Cerebellar cortex (tissue), 1 donor: ENCODE measurements at places on chromosomes 2 and 18.

- no peak for DNase-seq
Measured at GRCh38 chr2:225512876-225513540, 113.5 kb downstream of the NYAP2 start.

DNA sequence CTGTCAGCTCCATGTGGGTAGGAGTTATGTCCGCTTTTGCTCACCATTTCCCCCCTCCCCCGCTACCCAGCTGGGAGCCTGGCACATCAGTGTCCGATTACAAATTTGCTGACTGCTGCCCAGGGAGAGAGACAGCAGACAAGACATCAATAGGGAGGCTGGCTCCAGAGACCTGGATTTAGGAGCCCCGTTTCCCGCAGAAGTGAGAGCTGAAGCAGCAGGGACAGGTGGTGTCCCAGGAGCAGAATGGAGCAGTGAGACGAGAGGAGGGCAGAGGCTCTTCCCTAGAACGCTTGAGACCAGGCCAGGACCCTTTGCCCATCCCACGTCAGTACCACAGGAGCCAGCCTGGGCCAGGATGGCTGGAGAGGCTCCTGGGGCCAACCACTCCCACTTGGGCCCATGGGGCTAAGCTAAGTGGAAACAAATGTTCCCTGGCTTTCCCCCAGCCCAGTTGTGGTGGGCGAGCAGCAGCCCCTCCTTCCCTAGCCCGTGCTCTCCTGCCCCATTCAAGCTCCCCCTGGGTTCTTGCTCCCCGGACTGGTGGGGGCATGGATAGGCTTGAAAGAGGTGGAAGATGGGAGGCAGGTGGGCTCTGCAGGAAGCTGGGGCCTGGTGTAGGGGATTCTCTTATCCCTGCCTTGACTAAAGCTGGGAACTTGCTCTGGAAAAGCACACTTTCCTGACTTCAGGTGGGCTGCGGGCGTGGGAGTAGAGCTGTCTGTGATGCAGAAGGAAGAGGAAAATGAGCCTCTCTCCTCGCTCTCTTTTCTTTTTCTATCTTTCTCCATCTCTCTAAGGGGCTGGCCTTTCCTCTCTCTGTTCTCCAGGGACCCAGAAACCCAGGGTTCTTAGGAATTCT lies 4.1 kb upstream of the WNT6 start:
- DNase-seq: no peak

GRCh38 chr2:233702238-233702637 lies 9.5 kb downstream of the UGT1A6 start:
- DNase-seq: no peak

- no peak for DNase-seq
Measured at GRCh38 chr2:162006337-162006736, 67.7 kb downstream of the DPP4 start.

DNA sequence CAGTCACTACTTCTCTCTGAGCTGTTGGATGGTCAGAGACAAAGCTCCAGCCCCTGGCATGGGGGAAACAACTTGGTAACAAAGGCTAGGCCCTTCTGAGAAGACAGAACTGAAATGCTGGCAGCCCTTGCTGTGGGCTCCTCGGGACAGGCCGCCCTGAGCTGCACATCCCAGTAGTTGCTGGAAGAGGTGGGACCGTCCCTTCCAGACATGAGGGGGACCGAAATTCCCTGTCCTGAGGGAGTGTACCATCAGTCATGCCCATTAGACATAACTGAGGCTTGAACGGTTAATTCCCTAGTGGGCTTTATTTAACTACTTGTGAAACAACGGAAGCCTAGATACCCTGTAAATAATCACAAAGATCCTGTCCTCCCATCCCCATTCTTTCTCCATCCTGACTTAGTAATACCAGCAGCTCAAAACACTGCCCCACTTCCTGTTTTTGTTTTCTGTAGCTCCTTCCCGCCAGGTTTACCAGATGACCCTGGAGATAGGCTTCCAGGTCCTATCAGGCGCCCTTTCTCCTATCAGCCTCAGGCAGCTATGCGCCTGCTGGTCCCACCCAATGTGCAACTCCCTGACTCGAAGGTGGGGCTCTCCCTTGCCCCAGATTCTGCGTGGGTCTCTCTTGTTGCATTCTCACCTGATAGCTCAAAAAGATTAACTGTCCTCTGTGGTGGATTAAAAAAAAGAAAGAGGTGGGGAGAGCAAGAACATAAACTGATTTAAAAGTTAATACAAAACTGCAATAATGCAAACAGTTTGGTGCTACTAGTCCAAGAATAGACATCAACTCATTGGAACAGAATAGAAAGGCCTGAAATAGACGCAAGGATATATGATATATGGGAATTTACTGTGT lies 37.0 kb upstream of the NT5DC4 start:
- DNase-seq: no peak

- DNase-seq: no peak
Measured at GRCh38 chr2:214261683-214262082, 149.2 kb upstream of the VWC2L start.

GRCh38 chr2:238872628-238873380 lies 24.9 kb downstream of the TWIST2 start:
- DNase-seq: no peak

GRCh38 chr2:193542762-193543161 lies 1348.0 kb upstream of the TMEFF2 start:
- no peak for DNase-seq

- DNase-seq: peak; percentile 48
Measured at GRCh38 chr2:72780477-72780876, 45.4 kb downstream of the EXOC6B start.

DNA sequence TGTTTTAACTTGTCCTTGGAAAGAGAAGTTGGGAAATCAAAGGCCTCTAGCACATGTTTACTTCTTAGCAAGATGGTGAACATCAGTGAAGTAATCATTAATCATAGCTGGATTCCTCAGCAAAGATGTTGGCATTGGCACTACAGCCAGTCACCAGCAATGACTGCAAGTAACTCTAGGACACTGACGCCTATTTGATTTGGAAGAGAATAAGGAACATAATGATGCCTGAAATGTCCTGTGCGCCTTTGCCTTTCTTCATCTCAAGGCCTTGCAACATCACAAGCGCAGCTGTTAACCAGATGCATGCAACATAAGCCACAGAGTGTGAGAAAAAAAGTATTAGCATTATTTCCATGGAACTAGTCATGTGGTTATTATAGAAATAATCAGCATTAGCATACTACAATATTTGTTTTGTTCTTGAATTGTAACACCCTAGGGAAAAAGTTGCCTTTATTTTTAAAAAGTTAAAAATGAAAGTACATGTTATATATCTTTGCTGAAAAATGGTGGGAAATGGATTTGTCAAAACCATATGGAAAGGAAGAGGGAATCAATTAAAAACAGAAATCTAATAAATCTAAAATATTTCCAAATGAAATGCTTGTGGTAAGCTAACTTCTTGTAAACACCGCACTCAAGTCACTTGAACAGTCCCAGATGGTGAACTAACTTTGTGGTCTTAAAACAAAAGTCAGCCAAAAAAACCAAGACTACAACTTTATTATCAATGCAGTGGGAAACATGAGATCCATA lies 55.6 kb downstream of the THADA start:
- no peak for DNase-seq

DNA sequence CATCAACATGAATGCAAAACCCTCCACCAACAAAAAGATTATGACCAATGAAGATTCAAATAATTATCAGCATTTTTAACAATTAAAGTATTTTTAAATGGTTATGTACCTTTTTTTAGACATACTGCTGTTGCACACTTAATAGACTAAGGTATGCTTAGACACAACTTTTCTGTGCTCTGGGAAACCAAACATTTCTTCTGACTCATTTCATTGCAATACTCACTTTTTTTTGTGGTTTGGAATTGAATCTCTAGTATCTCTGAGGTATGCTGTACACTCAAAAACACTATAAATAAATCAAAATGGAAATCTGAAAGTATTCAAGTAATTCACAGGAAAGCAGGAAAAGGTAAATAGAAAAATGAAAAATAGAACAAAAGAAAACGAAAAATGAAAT lies 247.9 kb upstream of the POU3F3 start:
- no peak for DNase-seq

GRCh38 chr18:65955747-65956146 lies 204.9 kb downstream of the CDH7 start:
- DNase-seq: no peak

GRCh38 chr2:101267671-101268656 lies 15.3 kb downstream of the CNOT11 start:
- DNase-seq: no peak

DNA sequence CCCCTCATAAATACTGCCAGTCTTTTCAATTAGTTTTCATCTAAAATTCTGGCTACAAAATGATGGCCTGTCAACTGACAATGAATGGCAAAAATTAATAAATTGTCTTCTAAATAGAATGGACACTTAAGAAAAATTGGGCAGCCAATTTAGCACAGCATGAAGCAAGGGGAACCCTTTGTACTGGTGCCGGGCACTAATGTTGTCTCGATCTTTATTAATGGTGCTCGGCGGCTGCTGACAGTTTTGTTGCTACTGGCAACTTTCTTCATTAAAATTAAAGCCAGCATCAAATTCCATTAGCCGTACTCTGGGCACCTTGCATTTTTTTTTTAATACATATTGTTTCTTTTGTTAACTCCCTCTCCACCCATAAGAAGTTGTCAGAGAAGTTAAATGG lies 309.3 kb downstream of the GBX2 start:
- no peak for DNase-seq

DNA sequence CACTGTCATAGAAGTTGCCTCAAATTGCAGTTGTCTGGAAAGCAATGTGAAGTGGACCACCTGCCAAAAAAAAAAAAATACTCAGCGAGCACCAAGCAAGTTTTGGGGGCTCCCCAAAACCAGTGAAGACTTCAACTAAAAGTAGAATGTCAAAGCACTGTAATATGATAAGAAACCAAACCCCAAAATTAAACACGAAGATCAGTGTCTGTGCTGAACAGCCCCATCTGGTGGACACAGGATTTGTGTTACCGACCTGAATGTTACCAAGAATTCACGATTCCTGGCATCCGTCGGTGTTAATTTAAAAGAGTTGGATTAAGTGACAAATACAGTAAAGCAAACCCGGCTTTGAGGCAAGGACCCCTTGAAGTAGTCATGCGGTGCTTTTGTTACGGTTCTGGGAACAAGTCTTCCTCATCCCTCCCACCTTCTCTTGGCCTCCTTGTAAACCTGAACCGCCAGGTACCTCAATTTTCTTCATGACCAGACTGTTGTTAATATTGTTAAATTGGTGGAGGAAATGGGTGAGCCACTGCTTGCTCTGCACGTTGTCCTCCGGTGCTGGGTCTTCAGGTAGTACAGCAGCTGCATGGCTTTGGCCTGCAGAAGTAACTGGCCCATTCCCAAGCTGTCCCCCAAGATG lies 31.3 kb upstream of the SSB start:
- peak; percentile 65 for DNase-seq

DNA sequence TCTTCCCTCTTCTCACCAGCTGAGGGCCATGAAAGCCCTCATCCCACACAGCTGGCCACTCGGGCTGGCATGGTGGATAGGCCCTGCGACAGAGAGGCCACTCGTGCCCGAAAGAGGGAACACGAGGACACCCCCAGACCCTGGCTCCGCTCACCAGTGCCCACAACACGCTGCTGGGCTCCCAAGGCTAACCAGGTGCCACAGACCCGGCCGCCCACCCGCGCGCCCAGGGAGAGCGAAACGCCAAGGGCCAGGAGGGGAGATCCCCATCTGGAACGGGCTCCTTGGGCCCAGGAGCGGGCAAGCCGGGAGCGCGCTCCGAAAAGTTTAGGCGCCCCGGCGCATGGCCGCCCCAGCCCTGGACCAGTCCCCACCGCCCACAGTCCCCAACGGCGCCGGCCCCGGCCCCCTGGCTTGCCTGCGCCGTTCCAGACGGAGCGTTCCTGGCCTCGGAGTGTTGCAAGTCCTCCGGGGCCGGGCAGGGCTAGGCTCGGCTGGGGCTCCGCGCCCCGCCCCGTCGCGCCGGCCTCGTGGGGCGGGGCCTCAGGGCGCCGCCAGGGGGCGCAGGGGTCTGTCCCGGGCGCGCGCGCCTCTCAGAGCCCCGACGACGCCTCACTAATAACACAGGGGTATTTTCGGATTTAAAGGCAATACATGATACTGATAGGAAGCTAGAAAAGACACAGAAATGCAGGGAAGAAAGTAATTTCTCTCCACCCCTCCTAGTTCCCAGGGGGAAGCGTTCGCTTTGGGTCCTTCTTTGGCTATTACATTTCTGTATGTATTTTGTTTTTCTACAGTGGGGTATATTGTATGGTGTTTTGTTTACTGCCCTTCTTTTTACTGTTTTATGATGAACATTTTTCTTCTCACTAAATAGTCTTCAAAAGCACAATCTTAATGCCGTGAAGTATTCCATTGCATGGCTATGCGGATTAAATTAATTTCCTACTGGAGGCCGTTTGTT lies at the start of gene TMBIM1:
TSS of gene TMBIM1 (minus strand) at position 456 of the 967 bp plus-strand sequence. CDS start 10,362 bp downstream, outside the sequence.
- no peak for DNase-seq

GRCh38 chr18:43893001-43893637 lies 615.8 kb upstream of the SYT4 start:
- no peak for DNase-seq

DNA sequence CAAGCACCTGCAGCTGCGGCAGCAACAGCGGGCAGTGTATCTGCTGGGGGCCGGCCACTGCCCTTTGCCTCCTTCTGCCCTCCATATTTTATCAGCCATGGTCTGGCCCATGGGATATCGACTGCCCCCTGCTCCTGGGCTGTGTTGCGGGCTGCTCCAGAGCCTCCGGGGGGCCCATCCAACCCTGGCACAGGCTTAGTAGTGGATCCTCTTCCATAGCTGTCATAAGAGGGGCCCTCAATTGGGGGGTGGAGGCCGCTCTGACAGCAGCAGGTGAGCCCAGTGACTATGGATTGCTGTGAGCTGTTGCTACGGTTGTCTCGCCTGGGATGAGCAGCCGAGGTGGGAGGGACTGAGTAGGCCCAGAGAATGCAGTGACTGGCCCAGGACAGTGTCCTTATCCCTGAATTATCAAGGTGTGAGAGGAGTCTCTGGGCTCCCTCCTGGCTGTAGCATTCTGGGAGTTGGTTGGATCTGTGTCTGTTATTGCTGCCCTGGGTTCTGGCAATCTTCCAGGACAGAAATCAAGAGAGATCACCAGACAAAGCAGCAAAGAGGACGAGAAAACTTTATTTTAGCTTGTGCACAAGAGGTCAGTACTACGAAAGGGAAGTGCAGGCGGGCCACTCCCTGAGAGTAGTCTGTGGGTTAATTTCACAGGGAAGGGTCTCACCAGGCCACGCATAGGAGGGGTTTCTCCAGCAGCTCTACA lies 145.1 kb downstream of the ASB1 start:
- no peak for DNase-seq

DNA sequence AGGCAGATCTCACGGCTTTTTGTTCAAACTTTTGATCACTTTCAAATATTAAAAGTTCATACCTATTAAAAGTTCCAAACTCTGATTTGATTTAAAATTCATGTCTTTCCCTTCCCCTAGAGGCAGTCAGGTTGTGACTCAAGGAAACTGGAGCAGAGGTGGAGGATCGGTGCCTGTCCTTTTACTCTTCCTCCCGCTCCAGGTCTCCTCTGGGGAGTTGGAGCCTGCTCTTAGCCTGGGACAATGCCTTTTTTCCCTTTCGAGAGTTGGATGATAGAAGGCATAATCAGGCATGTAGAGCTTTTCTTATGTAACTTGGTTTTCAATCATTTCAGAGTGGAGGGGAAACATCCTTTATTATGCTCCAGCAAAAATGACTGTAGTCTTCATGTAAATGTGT lies 1706.1 kb upstream of the CELF4 start:
- DNase-seq: no peak

- no peak for DNase-seq
Measured at GRCh38 chr18:58796220-58796619, 68.5 kb upstream of the ZNF532 start.

- DNase-seq: no peak
Measured at GRCh38 chr2:239390546-239391285, 10.1 kb downstream of the HDAC4 start.

GRCh38 chr2:150674283-150674682 lies 186.8 kb upstream of the RND3 start:
- DNase-seq: no peak
